Stimulated activated CD8-positive, alpha-beta memory T cell treated with anti-CD3 and anti-CD28 coated beads, Interleukin-12 subunit alpha, Interleukin-12 subunit beta, amount 100 ng/mL, for 4 hours (primary cell): ENCODE measurements at places on chromosomes 1 and 21.

GRCh38 chr21:22536509-22536908 is 1538.3 kb downstream of the NCAM2 start:
- DNase-seq: no peak

DNA sequence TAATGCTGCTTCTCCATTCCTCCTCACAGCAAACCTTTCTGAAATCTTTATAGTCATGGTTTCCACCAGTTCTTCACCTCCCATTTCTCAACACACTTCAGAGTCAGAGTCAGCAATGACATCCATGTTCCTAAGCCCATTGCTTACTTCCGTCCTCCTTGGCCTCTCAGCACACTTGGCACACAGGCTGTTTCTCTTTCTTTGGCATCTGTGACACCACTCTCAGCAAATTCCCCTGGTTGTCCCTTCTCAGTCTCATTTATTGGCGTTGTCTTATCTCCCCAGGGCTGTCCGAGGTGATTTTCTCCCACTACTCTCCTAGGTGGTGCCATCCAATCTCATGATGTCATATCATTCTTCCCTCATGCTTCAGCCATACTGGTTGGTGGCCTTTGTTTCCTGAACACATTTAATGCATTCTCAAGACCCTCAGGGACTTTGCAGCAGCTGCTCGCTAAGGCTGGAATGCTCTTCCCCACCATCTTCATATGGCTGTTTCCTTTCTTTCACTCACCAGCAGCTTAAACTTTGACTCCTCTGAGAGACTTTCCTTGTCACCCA is 3.3 kb upstream of the LGALS8 start:
- DNase-seq: no peak

DNA sequence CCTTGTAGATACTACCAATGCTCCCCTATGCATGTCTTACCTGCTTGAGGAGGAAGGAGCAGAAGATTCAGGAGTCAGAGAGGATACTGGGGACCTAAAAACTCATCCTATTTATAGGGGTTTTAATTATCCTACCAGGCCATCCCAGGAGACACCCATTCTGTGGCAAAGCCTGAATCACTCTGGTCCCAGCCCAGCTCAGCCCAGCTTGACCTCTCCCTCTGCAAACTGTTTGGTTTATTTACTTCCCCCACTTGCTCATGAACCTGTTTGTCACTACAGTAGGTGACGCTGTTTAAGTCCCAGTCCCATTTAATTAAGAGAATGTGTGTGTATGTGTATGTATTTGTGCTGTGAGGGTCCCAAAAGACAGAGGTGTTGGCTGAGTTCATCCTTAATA is at the start of gene RPTN:
Gene RPTN (minus strand): TSS at position 85 of the 400 bp plus-strand sequence. CDS start 1,339 bp downstream, outside the sequence.
- DNase-seq: no peak

DNA sequence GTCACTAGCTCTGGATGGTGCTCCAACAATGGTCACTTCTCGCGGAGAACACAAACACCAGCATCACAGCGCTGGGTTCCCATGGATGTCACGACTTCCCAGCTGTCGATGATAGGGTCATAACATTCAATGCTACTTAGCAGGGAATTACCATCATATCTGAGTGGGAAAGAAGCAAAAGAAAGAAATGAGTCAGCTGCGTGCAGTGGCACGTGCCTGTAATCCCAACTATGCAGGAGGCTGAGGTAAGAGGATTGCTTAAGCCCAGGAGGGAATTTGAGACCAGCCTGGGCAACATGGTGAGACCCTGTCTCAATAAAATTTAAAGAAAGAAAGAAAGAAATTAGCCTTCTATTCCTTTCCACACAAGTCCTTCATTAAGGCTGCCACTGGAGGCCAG is 3.6 kb upstream of the RABIF start:
- DNase-seq: no peak

GRCh38 chr21:38820471-38821239 is 14.9 kb downstream of the ETS2 start:
- no peak for DNase-seq

DNA sequence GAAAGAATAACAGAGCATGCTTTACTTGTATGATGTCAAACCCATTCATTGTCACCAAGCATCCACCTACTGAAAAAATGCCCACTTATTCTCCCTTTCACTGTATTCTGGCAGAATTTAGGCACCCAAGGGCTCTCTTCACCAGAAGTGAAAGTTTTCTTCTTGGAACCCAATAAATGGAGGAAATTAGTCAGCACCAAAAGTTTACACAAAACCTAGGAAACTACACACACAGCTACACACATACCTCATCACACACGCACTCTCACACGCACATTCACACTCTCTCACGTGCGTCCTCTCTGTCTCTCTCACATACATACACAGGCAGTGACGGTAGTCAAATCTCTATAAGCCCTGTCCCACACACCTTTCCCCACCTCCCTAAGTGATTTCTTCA is 37.6 kb downstream of the MCOLN2 start:
- DNase-seq: no peak

GRCh38 chr21:26532208-26532607 is 40.9 kb downstream of the CYYR1 start:
- DNase-seq: no peak

- DNase-seq: no peak
These were observed 43.2 kb downstream of the GJA5 start for GRCh38 chr1:147717051-147717705.

DNA sequence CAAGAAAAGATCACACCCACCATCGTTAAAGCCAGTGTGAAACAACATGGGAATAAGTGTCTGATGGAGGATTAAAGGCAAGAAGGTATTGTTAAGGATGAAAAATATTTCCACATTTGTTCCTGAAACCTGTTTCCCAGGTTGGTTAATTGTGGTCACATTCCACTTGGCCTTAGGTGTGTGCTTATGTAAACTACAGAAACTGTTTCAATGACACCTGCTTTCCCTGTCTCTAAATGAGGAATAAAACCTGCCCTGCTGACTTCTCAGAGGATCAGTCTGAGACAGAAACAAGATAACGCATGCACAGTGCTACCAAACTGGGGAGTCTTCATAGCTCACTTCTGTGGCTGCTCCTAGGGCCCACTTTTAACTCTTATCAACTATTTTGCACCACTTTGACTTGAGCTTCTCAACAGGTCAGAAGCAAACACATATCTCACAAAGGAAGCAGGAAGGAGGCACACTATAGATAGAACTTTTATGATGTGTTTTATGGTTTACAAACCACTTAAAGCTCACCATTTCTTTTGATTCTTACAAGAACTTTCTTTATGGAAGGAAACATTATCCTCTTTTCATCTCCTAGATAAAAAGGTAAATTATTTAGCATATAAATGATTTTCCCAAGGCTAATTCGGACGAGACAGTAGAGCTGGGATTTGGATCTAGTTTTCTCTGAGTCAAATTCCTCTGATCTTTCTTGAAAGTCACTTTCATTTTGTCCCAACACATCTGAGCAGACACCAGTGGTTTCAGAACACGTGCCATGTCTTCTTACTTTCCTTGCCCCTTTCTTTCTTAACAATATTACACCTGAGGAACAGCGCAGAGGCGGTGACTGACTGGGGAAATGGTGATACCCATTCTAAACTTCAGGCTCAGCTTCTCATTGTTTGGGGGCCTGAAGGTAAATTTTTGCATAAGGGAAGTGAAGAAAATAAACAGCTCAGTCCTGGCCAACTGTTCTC is 33.4 kb downstream of the CYP2J2 start:
- no peak for DNase-seq

DNA sequence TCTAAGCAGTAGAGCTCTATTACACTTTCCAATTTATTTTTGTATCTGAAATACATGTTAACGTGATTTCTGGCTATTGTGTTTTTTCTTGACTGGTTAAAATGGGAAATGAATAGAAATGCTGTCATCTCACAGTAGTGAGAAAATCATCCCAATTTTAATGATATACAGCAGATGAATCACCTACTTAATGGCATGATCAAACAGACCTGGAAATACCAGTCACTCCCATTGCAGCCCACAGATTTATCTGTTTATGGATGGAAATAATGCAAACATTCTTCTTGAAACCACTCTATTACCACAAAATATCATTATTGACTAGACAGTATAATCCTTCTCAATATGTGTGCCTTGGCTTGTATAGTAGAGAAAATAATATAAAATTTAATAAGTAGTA is 497.8 kb upstream of the ADAMTS5 start:
- DNase-seq: no peak

DNA sequence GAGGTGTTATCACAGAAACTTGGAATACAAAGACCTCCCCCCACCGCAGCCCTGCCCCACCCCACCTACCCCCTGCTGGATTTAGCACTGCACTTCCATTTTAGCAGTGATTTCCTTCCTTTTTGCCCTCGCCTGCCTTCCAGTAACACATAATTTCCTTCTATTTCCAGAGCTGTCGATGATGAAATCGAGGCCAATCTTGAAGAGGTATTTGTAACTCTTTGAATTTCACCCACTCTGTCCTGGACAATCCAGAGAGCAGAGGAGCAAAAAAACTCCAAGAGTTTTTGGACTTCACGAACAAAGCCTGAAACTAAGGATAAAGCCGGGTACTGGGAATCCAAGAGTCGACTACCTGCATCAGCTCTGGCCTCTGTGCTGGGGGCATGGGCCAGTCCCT is 49.1 kb downstream of the CAPN2 start:
- DNase-seq: no peak
